WERI-Rb-1 (cell line): ENCODE measurements at places on chromosomes 13 and 19.

DNA sequence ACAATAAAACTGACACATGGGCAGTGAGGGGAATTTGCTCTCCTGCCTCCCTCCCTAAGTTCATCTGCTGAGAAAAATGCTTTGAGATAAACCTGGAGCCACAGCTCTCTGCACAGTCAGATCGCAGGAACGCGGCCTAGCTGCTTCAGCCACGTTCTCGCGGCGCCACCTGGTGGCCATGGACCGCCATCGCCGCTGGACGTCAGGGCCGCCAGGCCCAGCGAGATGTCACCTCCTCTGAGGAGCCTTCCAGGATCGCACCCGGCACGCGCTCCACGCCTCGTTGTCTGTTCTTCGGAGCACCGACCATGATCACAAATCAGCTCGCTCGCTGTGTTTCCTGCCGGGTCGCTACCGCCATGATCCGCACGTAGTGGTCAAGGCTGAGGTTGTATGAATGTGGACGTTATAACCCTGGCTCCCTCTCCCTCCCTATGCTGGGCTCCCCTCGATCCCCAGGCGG, 20.6 kb upstream of the USP29 start:
- DNase-seq = peak; percentile 81

GRCh38 chr19:3423183-3423829, 56.9 kb downstream of the NFIC start:
- DNase-seq = no peak

- DNase-seq = no peak
These were observed 49.8 kb upstream of the ESD start for GRCh38 chr13:46846726-46847125.

GRCh38 chr19:42455621-42456081, 12.9 kb upstream of the CXCL17 start:
- no peak for DNase-seq

- DNase-seq = peak; percentile 50
These were observed 56.6 kb downstream of the CELF5 start for GRCh38 chr19:3281026-3281425.

- DNase-seq = no peak
These were observed at the start of gene HCN2 for GRCh38 chr19:589693-590395. TSS of gene HCN2 (plus strand) at chr19:589881. CDS start at chr19:589946, 65 bp downstream.

- no peak for DNase-seq
These were observed 13.8 kb upstream of the SLITRK1 start for GRCh38 chr13:83895994-83896580.

GRCh38 chr13:101026736-101027398, 352.3 kb upstream of the TMTC4 start:
- no peak for DNase-seq

DNA sequence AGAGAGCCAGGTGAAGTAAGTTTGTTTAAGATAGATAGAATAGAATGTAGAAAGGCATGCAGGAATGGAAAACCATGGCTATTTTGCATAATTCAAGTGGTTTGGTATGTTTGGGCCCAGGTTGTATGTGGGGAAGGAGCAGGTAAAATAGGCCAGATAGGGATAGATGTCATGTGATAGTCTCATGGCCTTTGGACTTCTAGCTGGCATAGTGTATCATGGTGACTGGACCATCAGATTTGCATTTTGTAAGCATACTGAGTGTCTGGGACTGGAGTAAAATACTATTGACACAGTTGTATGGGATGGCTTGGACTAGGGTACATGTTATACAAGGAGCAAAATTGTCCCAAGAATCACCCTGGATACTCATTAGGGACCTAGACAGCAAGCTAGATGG, 38.9 kb downstream of the COG3 start:
- DNase-seq = no peak

DNA sequence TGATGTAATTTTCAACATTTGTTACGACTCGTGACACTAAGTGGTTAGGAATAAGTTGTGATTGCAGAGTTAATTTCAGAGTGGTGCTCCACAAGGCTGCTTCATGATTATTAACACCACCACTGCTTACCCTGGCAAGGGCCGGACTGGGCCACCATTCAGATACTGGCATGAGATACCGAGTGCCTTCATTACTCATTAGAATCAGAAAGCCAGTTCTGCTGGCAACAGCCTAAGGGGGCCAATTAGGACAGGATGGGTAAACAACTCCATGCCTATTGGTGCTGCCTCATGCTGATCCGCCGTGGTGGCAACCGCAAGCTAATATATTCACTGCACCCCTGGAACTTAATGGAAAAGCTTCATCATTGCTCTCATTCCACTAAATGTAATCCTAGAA, 575.1 kb downstream of the EFNB2 start:
- no peak for DNase-seq

- no peak for DNase-seq
These were observed 108.5 kb downstream of the STK24 start for GRCh38 chr13:98468361-98468760.

DNA sequence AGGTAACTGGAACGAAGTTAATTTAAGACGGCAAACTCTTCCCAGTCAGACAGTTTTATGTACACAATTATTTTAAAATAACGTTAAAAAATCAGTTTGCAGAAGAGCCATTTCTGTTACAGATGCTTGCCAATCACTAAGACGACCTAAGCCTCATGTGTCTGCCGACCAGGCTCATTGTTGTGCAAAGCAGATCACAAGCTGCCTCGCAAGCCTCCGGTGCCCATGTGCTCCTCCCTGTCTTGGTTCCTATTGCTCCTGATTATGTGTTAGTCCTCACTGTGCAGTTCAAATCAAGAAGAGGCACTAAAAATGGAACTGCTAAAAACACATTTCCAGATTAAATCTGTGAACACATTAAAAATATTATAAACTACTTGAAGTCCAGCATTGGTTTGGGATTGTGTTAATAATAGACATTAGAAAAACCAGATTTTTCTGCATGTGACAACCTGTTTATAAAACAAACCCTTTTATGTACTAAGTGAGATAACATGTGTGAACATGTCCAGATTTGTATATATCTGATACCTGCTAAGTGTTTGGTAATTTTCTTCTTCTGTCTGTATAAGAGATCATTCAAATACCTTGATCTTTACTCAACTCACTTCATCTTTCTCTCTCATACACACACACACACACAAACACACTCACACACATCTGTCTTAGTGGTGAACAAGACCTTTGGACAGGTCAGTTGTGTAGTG, 81.9 kb upstream of the SLC15A1 start:
- peak; percentile 86 for DNase-seq

- DNase-seq = peak; percentile 95
These were observed at the start of gene ZNF493 for GRCh38 chr19:21396893-21397572. TSS of gene ZNF493 (plus strand) at chr19:21397133. CDS start at chr19:21397238, 105 bp downstream.

- no peak for DNase-seq
These were observed 88.1 kb downstream of the FLT1 start for GRCh38 chr13:28406733-28407266.

DNA sequence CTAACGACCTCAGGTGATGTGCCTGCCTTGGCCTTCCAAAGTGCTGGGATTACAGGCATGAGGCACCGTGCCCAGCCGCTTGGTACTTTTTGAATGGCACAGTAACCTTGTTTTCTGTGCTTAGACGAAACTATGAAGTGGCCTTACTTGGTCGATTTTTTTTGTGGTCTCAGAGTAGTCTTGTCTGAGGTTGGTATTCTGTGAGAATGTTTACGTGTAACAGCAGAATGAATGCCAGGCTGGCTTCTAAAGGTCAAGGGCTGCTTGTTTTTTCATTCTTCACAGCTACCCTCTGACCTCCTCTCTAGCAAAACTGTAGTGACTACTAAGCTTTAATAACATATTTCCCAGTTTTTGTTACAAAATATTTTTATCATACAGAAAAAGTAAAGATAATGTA, 313.3 kb downstream of the GPC6 start:
- DNase-seq = no peak

- no peak for DNase-seq
These were observed 50.2 kb downstream of the FLT3 start for GRCh38 chr13:28049880-28050875.

DNA sequence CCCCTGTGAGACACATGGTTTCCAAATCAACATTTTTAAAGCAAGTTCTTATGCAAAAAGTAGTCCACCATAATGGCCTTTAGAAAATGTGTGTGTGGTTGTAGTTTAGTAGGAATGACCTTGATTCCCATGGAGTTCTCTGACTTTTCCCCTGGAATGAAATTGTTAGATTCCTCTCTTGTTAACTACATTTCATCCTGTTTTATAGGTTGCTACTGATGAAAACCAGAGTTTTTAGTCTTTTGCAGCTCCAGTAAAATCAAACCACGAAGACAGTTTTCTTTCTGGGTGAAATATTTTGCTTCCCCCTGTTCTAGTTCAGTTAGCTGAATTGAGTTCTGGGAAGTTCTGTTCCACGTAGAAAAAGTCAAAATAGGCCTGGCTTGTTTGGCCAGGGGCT, 107.7 kb downstream of the RAB20 start:
- DNase-seq = no peak

- DNase-seq = no peak
These were observed 1079.7 kb downstream of the SLITRK1 start for GRCh38 chr13:82802528-82802927.

DNA sequence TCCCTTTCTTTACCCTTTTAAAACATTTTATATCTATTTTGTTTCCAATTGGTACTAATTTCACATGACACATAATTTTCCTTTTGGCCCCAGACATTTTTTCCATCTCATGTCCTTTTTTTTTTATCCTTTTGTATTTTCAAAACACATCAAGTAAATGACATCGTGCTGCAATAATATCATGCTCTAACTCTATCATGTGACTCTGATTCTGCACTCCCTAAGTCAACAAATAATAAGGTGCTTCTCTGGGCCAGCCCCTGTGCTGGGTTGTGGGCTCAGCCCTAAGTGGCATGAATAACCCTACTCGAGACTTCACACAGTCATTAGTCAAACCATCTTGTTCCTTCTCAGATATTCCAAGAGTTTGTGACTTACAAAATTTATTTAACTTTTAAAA, 21.7 kb downstream of the NALCN start:
- DNase-seq = no peak

- no peak for DNase-seq
These were observed 6.8 kb upstream of the GRIN3B start for GRCh38 chr19:993361-993830.

GRCh38 chr13:45206340-45206739, 5.5 kb upstream of the KCTD4 start:
- DNase-seq = no peak

DNA sequence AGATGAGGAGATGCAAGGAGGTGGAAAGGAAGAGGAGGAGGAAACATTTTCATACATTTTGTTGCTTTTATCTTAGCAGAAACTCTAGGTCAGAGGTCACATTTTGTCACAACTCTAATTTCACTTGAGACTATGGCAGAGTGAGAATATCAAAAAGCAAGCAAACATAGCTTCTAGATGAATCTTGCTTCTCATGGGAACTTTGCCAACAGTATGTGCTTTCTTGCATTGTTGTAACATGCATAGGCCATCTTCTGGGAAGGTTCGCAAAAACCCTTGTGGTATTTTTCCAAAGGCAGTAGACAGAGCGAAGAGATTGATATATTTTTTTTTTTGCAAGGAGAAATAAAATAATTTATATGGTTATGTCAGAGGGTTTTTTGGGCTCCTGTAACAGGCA, 291.3 kb downstream of the MTUS2 start:
- no peak for DNase-seq

GRCh38 chr19:34232566-34233481, 21.5 kb upstream of the GARRE1 start:
- peak; percentile 53 for DNase-seq

GRCh38 chr13:53612200-53612599, 583.6 kb downstream of the OLFM4 start:
- no peak for DNase-seq

GRCh38 chr19:54572696-54573311, 786 bp upstream of the LILRA2 start:
- no peak for DNase-seq

DNA sequence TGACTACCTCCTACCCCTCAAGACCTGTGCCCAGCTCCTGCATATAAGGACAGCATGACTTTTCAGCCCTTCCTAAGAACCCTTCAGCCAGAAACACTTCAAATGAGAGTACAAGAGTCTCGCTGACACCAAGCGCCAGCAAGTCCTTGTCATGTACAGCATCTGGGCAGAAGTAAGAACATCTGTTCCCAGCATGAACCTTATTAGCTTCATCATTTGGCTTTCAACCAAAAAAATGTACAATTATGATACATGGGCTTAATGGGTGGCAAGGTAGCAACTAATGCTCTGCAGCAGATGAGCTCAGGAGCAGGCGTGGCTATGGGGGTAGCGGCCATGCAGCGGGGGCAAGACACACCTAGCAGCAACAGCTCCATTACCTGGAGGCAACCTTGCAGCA, 487.6 kb downstream of the COG6 start:
- no peak for DNase-seq

DNA sequence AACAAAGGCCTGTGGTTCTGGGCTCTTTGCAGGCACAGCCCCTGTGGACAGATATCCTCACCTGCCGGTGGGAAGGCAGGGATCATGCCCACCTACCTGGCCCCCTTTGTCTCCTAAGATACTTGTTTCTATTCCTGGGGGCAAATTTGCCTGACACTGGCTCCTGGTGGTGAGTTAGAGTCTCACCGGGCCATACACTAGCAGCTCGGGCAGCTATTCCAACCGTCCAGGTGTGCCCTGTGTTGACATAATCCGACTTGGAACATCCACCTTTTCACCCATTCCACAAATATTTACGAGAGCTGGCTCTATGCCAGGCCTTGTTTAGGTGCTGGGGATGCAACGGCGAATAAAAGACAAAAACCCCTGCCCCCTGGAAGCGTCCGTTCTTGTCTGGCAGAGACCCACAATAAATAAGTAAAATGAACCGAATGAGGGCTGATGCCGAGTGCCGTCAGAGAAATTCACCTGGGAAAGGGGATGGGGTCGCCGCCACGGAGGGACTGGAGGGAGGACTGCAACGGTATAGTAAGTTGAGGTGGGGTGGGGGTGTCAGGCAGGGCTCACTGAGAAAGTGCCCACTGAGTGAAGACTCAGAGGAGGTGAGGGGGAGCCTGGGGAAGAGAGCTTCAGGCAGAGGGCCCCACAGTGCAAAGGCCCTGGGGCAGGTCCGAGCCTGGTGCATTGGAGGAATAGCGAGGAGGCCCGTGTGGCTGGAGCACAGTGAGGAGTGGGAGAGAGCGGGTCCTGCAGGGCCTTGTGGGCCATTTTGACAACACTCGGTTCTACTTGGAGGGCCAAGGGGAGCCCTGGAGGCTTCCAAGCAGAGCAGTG, 43.2 kb upstream of the RANBP3 start:
- no peak for DNase-seq

DNA sequence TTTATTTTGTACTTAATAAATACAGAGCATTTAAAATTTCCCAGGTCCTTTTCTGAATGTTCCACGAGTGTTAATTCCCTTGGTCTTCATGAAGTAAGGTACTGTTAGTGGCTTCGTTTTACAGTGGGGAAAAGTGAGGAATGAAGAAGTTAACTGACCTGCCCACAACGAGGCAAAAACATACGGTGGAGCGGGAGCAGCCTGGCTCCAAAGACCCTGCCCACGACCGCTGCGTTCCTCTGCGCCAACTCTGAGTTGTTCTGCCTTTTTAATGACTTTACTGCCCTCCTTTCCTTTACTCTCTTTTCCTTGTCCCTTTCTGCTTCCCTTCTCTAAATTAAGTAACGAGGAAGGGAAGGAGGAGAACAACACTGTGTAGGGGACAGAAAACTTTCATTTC, 392.9 kb downstream of the PCDH9 start:
- DNase-seq = no peak

- DNase-seq = no peak
These were observed 96.8 kb downstream of the TSHZ3 start for GRCh38 chr19:31252441-31252840.

GRCh38 chr13:95530178-95530577, 22.3 kb upstream of the CLDN10 start:
- DNase-seq = no peak
